ENCODE measurements at places on chromosomes 16 and 17. TPM values are rescaled to one million over a fixed set of nuclear protein-coding genes. Genes with fewer than 3 reads are reported as not detected.

GRCh38 chr17:13560935-13561334 is 40.8 kb downstream of the HS3ST3A1 start:
- no peak for DNase-seq

The NSMCE1 gene
- 39.6 TPM for total RNA-seq

DNA sequence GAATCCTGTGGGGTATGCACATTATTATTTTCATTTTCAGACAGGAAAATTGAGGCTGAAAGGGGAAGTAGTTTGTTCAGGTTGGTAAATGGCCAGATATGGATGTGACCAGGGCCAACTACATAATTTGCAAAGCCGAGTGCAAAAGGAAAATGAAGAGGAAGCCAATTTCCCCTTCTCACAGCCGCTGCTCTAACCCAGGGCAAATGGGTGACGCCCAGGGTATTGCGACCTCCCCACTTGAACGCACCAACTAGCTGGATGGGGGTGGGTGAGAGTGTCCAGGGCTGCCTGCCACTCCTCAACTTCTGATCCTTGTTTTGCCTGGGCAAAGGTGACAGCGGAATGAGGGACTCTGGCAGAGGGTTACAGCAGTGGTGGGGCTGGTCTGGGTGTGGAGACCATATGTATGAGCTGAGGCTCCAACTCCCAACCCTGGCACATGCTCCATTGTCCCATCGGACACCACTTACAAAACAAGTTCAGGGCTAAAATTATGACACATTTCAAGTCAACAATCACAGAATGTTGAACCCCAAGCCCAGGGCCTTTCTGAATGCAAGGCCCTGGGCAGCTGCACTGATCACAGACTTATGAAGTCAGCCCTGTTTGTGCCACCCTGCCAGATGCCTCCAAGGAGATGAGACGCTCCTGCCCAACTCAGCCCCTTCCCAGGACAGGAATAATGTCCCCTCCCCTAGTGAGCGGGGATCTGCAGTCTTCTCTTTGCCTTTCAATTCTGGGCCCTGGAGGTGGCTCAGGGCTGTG is 1.7 kb downstream of the ANKRD40CL start:
- DNase-seq = peak; percentile 84

The RNF40 gene
- 97.5 TPM for total RNA-seq

- peak; percentile 94 for DNase-seq
Measured at GRCh38 chr17:41648411-41649195, 24.2 kb upstream of the KRT17 start.

The RNF112 gene
- total RNA-seq = 3.9 TPM

- no peak for DNase-seq
Measured at GRCh38 chr16:1915732-1916639, 2.2 kb downstream of the HS3ST6 start.

DNA sequence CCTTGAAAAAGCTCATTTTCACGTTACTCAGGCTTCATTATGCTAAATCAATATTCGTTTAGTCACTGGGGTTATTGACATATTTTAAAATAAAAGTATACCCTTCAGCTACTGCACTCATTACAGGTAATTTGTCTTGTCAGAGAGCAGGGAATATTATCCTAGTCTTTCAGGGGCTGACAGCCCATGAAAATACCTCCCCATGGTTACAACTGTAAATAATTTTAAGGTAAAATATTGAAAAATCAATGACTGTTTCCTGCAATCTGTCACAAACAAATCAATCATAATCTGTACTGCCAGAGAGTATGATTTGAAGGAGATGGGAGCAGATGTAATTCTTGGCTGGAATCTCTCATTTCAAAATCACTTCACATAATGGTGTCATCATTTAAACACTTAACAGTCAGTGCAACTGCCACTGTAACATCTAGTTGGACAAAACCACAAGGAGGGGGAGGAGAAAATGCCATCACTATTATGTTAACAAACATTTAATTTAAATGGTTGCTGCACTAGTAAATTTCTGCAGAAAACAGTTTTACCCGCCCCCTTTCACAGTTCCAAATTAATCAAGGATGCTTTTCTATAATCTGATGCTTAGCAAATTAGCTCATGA is 9.3 kb upstream of the IRX5 start:
- DNase-seq = no peak

The RHBDL1 gene
- 0.84 TPM for total RNA-seq

DNA sequence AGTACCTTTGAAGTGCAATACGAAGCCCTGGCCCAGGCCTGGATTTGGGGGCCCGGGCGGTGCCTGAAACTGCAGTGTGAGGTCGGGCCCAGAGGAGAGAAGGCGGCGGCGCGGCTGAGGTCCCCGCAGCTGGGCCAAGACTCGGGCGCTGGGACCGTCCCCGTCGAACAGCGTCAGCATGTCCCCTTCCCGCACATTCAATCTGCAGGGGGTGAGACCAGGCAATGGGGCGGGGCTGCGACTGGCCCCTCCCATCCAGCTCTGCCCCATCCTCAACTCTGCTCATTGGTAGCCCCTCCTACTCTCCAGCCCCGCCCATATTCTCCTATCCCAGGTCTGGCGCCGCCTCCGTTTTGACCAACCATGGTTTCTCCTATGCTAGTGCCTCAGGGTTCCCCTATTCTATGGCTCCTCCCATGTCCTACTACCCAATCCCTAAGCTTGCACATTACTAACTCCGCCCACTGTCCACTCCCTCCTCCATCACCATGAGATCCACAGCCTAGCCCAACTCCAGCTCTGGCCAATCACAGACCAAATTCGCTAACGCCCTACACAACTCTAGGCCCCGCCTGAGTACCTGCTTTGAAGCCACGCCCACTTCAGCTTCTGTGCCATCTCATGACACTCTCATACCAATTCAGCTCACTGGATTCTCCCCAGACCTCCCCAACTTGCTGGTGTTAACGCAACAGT is 14.4 kb upstream of the CDIPT start:
- DNase-seq = no peak

DNA sequence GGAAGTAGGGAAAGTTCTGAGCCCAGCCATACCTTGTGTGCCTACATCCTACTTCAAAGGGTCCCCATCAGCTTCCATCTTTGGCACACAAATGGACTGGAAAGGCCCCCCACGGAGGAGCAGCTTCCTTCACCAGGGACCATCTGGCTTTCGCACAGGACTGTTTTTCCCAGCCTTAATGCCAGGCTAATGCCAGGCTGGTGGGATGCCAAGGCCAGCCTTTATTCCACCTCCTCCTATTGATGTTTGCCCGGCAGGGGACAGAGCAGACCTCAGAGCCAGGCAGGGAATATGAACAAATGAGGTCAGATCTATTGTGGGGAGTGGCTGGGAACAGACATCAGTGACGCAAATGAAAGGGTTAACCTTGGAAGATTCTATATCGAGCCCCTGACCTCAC is 5.7 kb downstream of the GPR179 start:
- DNase-seq = no peak

DNA sequence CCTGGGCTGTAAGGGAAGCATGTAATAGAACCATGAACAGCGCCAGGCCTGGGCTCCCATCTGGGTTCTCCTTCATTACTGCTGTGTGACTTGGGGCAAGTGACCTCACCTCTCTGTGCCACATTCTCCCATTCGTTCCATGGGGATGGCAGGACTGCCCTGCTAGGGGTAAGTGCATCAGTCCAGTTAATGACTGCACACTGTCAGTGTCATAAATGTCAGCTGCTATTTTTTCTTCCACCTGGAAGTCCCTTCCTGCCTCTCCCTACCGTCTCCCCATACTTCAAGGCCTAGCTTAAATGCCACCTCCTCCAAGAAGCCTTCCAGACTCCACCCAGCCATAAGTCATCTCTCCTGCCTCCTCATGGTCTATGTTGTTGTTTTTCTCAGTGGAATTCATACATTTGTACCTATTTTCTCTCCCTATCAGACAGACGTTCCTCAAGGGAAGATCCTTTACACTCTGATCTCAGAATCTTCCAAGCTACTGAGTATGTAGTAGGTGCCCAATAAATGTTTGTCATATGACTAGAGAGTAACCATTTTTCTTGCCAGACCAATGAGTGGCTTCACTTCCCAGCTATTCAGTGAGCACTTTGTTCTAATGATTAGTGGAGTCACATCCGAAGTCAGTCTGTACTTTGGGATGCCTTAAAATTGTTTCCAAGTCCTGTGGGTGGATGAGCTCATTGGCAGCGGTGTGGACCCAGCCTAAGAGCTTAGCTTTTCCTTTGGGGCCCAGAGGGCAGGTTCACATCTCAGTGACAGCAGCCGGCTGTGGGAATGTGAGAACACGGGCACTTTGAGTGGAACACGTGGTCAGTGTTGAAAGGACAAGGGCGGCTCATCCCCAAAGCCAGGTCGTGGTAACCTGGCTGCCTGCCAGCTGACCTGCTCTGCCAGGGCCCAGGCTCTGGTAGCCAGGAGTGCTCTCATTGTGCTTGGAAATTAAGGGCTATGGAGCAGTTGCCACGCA is 147.5 kb upstream of the GSE1 start:
- no peak for DNase-seq

DNA sequence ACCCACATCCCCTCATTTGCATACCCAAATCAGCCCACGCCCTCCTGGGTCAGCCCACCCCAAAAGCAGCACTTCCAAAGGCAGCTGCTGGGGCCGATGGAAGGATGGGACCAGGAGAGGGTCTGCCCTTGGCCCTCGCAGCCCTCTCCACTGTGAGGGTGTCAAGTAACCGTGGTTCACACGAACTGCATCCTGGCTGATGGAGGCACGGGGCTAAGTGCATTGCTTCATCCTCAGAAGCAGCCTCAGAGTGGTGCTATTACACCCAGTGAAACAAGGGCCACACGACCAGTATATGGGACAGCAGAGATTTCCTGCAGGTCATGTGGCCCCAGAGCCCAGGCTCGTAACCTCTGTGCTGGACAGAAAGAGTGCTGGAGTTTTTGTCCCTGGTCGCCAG is 13.2 kb upstream of the ATP2A3 start:
- DNase-seq = no peak

DNA sequence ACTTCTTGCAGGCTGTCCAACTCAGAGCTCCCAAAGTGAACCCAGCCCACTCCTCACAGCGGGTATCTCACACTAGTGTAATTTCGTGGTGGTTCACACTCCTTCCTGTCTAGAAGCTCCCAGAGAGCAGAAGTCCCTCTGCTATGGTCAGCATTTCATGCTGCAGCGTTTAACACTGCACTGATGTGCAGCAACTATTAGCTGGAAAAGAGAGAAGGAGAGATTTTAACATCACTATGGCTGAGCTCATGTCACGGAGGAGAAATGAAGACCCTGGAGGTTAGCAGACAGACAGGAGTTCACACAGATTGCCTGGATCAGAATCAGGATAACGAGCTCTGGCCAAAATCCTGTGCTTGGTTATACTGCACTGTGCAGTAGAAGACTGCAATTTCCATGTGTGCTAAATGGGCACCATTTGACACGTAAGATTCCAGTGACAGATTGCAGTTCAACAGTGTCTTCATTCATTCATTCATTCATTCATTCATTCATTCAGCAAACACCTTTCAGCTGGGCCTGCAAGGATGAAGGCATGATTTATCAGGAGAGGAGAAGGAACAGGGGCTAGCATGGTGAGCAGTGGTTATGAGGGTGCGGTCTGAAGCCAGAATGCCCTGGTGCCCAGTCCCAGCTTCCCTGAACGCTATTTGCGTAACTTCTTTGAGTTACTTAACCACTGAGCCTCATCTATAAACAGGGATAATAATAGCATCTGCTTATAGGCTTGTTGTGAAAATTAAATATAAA is 5.3 kb upstream of the CCL1 start:
- no peak for DNase-seq

DNA sequence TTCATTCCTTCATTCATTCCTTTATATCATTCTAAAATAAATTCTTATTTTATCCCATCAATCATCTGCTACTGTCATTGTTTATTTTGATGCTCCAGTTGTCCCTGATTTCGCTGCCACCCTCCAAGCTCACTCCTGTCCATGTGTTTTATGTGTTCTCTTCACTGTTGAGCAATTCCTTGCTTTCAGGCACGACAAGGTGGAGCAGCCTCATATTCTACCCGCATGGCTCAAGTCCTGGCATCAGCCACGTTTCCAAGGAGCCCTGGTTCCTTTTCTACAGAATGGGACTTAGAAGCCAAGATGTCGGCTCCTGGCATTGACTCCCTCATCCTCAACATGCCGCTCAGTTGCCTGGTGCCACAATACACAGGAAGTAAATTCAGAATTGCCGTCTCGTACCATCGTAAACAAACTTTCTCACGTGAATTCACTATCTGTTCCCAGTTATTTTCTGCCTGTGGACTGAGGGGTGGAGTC is 139.0 kb downstream of the RPTOR start:
- no peak for DNase-seq

DNA sequence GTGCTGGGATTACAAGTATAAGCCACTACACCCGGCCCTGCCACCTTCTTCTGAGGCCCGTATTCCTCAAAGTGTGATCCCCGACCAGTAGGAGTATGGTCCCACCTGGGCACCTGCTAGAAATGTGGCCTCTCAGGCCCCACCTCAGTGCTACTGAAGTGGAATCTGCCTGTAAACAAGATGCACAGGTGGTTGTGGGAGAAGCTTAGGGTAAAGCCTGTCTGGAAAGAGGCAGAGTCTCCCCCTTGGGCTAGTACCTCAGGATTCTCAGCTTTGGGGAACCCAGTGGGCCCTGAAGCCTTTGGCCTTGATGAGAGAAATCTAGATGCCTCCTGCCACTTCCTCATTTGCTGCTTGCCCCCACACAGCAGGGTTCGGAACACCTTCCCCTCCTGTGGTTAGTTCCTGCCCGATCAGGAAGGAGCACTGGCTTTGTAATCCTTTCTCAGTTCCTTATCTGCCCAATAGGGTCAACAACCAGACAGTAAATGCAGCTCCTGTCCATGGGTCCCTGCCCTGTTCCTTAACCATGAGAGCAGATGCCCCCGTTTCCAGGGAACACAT is 25.2 kb downstream of the TK2 start:
- DNase-seq = peak; percentile 57

DNA sequence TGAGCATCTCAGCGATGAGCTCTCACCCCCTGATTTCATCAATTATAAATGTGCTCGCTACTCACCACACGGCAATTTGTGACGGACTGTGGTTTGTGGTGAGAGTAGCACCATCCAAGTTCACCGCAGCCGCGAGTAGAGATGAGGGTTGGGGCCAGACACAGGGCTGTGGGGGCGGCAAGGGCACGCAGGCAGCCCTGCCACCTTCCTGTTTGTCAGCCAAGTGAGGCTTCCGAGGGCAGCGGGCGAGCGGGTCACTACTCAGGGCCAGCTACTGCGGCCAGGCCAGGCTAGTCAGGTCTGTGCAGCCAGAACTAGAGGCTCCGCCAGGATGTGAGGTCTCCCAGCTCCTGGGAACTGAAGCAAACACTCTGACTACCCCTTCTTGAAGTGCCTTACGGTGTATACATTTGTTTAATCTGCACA is 39.6 kb upstream of the MEOX1 start:
- no peak for DNase-seq
